ENCODE measurements at places on chromosomes 12 and 14. TPM values are rescaled to one million over a fixed set of nuclear protein-coding genes. Genes with fewer than 3 reads are reported as not detected.

DNA sequence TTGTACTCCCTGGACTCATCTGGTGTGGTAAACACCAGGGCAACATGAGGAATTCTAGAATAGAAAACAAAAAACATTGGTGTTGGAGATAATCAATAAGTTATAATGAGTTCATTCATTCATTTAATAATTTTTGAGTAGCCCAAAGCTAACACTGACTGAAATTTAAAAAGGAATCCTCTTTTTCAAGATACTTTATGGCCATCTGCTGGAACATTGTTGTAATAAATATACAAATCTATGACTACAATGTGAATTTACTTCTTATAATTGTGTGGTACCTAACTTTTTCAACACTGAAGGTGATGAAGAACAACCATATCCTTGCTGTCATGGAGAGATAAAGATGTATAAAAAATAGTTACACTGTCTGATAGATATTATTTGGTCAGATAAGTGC, 687.3 kb upstream of the MIS18BP1 start:
- no peak for DNase-seq

GRCh38 chr12:1047898-1048660, 57.1 kb downstream of the ERC1 start:
- DNase-seq = no peak

- DNase-seq = peak; percentile 55
Observed at GRCh38 chr12:85580562-85581168, 255.5 kb downstream of the RASSF9 start.

GRCh38 chr12:130948751-130949150, 5.0 kb upstream of the ADGRD1 start:
- no peak for DNase-seq

GRCh38 chr14:39734306-39734705, 302.1 kb upstream of the FBXO33 start:
- DNase-seq = no peak

DNA sequence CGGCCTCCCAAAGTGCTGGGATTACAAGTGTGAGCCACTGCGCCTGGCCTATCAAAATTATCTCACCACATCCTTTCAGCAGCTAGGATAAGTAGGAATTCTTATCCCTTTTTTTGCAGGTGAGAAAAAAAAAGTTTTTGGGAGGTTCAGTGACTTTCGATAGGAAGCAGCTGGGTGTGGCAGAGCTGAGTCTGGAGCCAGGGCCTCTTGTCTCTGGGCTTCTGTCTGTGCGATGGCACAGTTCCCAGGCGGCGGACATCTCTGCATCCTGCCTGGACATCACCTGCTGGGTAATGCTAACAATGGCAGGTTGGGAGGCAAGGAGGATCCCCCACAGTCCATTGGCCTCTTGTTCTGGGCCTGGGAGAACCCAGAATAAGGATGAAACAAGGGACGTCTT, 12.5 kb downstream of the NRXN3 start:
- no peak for DNase-seq

DNA sequence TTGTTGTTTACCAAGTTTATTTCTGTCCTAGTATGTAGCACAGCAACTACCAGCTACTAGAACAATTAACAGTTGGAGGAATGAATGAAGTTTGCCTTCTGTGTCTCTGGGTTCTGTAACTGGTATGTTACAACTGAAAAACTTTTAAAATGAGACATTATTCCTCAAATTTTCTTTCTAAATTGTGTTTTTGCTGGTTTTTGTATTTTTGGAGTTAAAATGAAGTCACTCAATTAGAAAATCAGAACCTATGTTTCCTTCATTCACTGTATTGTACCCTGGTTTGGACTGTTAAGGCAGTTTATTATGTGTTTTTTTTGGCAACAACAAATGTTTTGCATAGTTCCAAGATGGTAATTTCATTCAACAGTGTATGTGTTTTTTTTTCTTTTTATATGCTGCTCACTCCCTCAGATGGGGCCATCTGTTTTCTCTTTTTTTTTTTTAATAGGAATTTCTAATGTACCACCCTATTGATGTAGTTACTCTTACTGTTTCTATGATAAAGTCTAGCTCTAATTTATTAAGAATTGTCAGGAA, 30.2 kb upstream of the EVL start:
- no peak for DNase-seq

DNA sequence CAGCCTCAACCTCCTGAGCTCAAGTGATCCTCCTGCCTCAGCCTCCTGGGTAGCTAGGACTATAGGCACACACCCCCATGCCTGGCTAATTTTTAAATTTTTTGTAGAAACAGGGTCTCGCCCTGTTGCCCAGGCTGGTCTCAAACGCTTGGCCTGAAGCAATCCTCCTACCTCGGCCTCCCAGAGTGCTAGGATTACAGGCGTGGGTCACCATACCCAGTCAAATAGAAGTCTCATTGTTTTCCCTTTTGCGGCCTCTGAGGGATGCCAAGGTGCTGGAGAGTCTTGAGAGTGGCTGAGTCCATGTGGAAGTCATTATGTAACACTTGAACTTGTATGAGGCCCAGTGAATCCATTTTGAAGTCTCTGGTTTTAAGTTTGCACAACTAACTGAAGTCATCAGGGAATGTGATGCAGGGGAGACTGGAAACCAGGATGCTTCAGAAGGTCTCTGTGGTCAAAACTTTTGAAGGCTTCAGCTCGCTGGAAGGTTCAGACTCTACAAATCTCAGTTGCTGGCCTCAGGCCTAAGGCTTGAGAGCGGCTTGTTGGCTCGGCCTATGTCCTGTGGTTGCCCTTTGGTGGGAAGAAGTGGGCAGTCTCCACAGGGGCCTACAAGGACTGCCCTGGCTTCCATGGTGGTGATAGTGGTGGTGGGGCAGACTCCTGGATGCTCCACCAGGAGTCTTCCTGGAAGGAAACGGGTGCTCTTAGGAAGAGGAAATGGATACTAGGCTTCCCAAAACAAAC, 29.2 kb downstream of the GALNT16 start:
- peak; percentile 14 for DNase-seq

DNA sequence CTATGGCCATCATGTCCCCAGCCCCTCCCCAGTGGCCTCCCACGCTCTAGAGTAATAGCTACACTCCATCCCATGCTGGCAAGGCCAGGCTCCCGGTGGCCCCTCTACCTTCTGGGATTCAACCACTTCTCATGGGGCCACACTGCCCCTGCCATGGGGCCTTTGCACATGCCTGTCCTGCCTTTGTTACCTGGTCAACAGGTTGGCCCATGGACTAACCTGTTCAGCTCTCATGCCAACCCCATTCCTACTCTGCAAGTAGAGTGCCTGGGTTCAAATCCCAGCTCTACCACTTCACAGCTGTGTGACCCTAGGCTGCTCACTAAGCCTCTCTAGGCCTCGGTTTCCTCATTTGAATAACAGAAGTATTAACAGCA, 98.5 kb downstream of the RFLNA start:
- no peak for DNase-seq

GRCh38 chr12:38144601-38145436, 171.8 kb upstream of the ALG10B start:
- no peak for DNase-seq

DNA sequence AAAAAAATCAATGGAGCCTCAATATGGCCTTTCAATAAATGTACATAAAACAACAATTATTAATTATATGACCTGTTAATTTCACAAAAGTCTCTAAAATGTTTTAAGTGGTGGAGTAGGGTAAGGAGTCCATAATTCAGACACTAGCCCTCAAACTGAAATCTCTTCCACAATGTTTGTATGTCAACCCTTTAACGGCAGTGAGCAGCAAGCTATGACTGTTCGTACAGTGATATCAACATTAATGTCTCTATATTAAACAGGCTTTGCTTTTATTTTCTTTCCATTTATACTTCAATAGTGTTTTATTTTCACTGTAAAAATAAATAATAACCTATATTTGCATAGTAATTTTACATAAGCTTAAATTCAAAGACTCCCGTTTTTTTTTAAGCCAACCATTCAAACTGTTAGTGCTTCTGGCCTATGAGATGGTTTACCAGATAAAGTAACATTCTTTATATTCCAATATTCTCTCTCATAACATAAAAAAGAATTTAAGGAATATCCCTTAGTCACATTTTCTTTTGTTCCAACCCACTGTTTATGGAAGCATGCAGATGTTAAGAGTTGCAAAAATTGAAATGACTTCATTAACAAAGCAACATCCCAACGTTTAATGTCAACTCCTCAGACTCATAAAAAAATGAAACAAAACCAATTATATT, 2.3 kb downstream of the CDK17 start:
- peak; percentile 46 for DNase-seq

DNA sequence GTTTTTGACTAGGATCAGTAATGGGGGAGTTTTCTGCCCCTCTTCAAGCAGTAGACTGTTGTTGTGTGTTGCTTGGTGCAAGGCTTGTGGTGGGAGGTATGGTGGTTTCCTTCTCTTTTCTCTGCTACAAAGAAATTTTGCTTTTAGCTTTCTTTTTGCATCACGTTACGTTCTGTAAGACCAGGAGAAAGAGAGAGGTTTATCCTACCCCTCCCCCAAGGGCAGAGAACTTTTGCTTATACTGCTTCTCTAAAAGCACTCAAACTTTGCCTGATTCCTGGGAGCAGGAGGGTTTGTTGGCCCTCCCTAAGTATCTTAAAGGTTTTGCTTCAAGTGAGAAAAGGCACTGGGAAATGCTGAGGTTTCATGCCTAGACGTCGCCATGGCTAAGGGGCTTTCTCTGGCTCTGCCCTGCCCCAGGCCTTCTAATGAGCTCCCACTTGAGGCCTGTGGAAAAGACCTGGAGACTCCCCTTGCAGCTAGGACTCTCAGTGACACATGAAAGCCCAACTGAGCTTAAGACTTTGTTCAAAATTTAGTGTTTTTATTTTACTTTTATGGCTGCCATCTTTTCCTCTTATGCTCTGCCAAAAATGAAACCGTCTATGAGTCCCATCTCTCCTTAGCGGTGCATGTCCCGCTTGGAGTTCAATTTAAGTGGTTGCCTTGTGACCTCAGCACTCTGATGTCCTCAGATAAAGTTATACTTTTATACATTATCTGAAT, 49.2 kb downstream of the EIF2S3B start:
- no peak for DNase-seq

DNA sequence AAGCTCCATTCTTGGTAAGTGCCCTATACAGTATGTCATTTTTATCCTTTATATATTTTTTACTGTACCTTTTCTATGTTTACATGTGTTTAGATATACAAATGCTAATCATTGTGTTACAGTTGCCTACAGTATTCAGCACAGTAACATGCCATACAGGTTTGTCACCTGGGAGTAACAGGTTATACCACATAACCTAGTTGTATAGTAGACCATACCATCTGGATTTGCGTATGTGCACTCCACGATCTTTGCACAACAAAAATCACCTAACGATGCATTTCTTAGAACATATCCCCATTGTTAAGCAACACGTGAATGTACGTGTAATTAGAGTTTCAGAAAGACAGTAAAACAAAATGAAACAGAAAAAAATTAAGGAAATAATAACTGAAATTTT, 11.9 kb upstream of the ANO2 start:
- DNase-seq = no peak

DNA sequence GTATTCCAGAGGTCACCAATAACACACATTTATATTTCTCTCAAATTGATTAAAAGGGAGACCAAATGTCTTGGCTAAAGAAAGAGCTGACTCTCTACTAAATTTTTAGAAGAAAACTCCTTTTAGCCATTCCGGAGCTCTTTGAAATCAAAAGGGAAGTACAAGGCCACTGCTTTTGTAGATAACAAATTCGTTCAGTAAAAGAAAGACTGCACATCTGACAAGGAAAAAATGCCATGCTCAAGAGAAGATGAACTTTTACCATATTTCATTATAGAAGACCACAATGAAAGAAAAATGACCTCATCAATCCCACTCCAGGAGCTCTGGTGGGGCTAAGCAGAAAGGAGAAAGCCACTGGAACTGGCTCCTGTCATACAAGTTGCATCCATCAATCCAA, 57.6 kb downstream of the SPTSSA start:
- DNase-seq = no peak

- DNase-seq = no peak
Observed at GRCh38 chr14:102873546-102874061, 48.9 kb upstream of the AMN start.

DNA sequence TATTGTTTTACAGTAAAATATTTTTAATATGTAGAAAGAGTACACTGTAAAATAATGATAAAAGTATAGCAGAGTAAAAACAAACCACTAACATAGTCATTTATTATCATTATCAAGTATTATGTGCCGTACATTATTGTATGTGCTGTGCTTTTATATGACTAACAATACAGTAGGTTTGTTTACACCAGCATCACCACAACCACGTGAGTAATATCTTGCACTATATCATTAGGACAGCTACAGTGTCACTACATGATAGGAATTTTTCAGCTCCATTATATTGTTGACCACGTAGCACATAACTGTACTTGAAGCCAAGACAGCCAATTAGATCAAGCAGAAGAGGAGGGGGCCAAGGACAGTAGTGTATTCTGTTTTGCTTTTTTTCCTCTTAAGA, 415.4 kb downstream of the RAD51B start:
- DNase-seq = peak; percentile 71

DNA sequence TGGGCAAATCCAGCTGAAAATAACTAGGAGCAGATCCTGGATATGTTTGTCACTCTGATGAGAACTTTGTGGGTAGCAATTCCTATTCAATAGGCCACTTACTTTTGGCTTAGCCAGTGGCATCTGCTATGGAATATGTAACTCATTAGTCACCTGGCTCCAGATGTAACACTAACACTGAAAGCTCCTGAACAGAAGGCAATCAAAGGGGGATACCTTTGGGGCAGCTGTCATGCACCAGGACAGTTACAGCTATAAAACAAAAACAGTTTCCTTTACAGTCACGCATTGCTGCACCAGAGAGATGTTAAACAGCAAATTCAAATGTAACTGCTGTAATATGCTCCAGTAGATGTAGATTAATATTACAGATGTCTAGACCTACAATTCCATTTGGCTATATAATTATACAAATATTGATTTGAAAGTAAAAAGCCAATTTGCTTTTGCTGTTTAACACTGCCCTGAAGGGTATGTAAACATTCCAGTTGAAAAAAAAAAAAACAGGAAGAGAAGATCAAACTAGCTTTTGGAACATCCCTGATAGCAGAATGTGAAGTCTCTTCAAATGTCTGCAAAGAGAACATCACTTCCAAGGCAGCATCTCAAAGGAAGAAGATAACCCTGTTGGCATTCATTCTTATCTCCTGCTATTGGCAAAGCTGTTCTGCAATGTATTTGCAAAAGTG, 18.4 kb downstream of the RACGAP1 start:
- no peak for DNase-seq

The CARMIL3 gene
- total RNA-seq = 0.17 TPM

The TCL1B gene
- not detected for total RNA-seq

The PRH1 gene
- total RNA-seq = 19.2 TPM

The RASSF8 gene
- total RNA-seq = 50.6 TPM

The TMEM30B gene
- 0.51 TPM for total RNA-seq

The SLC17A8 gene
- total RNA-seq = not detected

The CACNA2D4 gene
- 0.99 TPM for total RNA-seq

The ATG101 gene
- 90.3 TPM for total RNA-seq

The DNAI7 gene
- total RNA-seq = 0.17 TPM

The ACVR1B gene
- total RNA-seq = 12.4 TPM

All from fibroblast of lung (primary cell).